Activated CD8-positive, alpha-beta T cell treated with anti-CD3 and anti-CD28 coated beads, Interleukin-2, amount 10 ng/mL, durations not matched to agents 7 days and 5 days (primary cell): ENCODE measurements at places on chromosomes 13 and 19. TPM values are rescaled to one million over a fixed set of nuclear protein-coding genes. Genes with fewer than 3 reads are reported as not detected.

- no peak for DNase-seq
These were observed 563.5 kb upstream of the SLITRK1 start for GRCh38 chr13:84445776-84446175.

- DNase-seq, result no peak
These were observed 73.0 kb downstream of the ANKRD10 start for GRCh38 chr13:110841846-110842245.

GRCh38 chr19:9043524-9043923 lies 33.3 kb upstream of the MUC16 start:
- DNase-seq, result no peak

DNA sequence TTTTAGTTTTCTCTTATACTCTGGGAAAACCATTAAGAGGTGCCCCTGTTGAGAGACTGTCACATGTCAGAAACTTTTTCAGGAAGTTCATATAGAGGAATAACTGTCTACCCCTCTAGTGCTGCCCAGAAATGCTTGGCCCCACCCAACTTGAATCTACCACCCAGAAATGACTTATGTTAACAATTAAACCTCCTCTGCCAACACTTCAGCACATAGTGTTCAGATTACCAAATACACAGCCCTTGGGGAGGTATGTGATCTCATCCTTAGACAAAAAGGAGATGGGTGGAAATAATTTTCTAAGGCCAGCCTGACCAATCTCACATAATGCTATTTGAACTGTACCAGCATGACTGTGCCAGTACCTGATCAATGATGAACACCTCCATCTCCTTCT lies 35.6 kb downstream of the CCDC169 start:
- no peak for DNase-seq

- DNase-seq, result no peak
These were observed 166.4 kb downstream of the DCLK1 start for GRCh38 chr13:35964863-35965180.

DNA sequence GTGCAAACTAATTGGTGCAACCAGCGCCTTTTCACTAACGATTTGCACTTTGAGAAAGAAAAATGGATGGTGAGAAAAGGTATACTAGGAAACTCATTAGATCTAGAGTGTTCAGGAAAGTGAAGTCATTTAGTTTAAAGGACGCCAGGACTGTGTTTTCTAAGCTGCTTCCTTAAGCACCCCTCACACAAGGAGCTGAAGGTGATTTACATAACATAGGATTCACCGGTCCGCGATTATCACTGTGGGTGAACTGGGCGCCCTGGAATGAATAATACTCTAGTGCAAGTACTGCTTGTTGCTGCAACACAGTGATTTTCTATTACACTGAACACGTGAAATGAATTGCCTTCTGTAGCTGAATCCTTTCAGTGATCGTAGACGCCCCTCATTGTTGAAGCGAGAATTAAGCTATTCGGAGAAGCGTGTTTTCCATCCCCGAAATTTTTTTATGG lies 2.6 kb upstream of the MAB21L1 start:
- DNase-seq, result no peak

DNA sequence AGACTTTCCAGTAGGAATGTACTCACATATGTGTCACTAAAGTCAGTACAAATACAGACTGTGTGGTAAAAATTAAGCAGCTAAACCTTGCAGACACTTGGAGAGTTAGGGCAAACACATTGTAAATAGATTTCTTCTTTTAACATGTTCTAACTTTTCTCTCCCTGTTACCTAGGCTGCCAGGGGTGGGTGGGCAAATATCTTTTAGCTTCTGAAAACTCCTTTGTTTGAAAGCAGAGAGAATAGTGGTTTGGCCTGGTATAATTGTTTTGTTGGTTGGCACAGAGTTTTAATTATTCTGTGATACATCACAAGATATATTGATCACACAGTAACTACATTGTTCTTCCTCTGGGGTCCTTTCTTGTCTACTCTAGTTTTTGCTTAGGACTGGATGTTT lies 289.8 kb upstream of the DACH1 start:
- no peak for DNase-seq

DNA sequence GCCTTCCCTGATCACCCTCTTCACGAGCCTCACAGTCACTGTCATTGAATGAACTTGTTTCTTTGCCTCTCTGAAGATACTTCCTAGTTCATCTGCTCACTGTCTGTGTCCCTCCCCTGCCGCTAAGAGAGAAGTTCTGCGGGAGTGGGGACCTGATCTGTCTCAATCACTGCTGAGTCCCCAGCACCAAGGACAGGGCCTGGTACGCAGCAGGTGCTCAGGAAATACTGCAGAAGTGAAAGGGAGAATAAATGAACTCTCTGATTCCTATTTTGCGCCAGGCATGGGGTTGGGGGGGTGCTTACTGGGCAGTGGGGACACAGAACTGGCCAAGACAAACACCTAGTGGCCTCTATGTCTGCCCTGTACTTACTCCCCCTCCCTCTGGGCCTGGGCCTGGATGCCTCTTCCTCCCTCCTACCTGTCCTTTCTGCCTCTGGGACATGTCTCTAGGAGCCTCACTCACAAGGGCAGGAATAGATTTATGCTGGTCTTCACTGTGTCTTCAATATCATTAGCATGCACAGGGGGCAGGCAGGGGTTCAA lies 17.5 kb downstream of the FCGBP start:
- DNase-seq, result no peak

GRCh38 chr13:110135977-110136597 lies 170.9 kb downstream of the COL4A1 start:
- DNase-seq, result no peak

DNA sequence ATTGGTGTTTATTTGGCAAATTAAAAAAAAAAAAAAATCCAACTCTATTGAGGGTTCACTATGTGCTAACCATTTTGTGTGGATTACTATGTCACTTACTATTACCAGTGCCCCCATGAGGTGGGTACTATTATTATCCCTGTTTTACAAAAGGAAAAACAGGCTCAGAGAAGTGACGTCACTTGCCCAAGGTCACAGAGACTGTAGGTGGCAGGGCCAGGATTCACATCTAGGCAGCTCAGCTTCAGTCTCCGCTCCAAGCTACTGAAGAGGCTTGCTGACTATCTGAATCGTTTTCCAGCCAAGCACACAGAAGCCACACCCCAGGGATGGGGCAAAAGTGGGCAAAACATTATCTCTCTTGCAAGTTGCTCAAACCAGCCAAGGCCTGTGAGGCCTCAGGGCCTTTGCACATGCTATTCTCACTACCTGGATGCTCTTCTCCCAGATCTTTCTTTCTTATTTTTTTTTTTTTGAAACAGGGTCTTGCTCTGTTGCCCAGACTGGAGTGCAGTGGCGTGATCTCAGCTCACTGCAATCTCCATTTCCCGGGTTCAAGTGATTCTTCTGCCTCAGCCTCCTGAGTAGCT lies 4.8 kb upstream of the ANGPTL8 start:
- no peak for DNase-seq

DNA sequence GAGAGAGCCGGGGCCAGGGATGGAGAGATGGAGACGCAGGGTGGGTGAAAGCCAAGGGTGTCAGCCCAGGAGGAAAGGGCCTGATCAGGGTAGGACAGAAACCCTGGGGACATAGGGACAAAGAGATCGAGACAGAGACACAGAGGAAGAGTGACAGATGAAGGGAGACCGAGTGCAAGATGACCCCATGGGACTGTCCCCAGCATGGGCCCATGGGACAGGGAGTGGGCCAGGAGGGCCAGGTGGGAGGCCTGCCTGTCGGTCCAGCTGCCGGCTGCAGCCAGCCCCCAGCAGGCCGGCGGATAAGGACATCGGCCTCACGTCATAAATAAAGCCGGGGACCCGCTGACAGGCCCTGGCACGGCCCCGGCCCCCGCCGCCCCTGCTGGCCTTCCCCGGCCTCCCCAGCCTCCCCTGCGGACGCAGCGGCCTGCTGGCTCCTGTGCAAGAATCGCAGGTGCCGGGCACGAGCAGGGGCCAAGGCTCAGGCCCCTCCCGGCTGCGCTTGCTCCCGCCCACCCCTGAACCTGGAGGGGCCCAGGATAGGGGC lies 6.3 kb downstream of the REX1BD start:
- DNase-seq, result no peak

GRCh38 chr13:47294691-47295090 lies 397.8 kb upstream of the HTR2A start:
- DNase-seq, result no peak

DNA sequence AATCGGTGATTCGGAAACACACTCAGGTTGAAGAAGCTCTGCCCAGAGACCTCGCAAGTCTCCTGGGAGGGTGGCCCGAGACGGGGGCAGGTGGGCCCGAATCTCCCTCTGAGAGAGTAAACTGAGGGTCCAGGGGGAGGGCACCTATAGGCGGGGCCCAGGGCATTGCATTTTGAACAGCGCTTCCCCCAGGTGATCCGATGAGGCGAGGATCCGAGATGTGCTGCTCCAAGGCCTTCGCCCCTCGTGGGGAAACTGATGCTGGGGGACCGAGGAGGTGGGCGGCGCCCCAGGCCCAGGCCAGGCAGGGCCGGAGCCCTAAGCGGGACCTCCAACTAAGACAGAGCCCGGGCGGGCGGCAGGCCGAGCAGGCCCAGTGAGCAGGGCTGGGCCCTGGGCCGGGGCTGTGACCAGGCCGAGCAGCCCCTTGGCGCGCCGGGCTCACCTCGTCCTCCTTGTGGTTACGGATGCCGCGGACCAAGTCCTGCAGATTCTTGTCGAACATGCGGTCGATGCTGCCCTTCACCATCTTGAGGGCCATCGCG lies 500 bp downstream of the AP3D1 start:
- peak; percentile 32 for DNase-seq

GRCh38 chr13:37139356-37139755 lies 33.9 kb upstream of the CSNK1A1L start:
- no peak for DNase-seq

DNA sequence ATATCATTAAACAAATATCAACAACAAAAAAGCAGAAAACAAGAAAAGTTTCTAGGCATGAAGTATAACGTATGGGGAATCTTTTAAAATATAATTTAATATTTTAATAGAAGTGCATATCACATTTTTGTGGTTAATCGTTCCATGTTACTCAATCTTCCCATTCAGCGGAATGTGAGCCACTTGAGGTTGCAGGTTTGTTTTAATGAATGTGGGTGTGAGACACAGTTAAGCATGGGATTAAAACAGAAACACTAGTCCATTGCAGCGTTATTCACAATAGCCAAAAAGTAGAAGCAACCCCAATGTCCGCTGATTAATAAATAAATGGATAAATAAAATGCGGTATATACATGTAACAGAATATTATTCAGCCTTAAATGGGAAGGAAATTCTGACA lies 146.0 kb downstream of the NDFIP2 start:
- DNase-seq, result no peak

- no peak for DNase-seq
These were observed 1029.2 kb upstream of the PCDH20 start for GRCh38 chr13:62444805-62445204.

DNA sequence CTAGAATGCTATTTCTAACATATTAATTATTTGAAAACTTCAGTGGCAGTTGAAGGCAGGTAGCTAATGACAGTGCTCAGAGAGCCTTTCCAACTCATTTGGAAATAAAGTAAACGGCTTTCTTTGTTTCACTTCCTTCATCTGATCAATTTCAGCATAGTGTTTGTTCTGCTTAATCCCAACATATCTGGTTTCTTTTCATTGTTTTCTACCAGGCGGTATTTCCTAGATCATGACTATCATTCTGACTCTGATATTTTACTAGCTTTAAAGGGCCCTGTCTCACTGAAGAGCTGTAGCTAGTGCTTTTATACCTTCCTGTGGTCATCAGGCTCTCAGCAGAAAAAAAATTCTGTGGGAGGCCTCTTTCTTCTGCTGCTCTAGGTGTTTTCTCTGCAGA lies 178.6 kb downstream of the RBM26 start:
- DNase-seq, result no peak

DNA sequence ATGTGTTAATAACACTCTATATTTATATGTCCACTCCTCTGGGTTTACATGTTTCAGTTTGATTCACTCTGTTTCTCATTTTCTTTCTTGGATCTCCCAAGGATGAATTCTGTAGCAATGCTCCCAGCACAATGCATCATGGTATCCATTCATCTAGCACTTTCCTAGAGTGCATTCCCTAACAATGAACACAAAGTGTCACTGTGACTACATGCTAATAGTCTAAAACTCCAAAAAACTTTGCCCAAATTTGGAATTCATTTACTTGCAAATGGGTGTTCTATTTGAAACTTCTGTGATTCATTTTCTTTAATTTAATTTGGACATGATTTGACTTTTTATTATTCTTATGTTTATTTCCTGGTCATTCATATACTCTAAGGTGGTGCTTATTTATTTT lies 286.3 kb downstream of the POU4F1 start:
- no peak for DNase-seq

DNA sequence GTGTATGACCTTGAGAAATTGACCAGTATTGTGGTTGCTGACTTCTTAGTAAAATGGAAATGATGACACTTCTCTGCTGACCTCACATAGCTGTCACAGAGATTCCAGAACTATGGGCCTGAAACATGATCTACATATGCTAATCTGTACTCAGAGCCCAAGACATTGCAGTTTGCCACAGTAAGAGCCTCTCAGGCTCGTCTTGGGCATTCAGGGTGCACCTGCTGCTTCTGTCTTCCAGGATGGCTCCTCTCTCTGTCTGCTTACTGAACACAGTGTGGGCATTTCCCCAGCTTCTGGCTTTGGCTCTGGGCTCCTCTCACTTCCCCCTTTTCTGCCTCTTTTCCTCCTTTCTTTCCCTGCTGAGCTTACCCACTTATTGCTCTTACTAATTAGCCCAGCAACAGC lies 22.3 kb upstream of the SLC46A3 start:
- no peak for DNase-seq

The ALG5 gene
- 33.8 TPM for total RNA-seq

The SCN1B gene
- 0.57 TPM for total RNA-seq

The PTOV1 gene
- 94.3 TPM for total RNA-seq

The GDF15 gene
- total RNA-seq, result not detected

The MEIS3 gene
- total RNA-seq, result not detected

The PLEKHF1 gene
- total RNA-seq, result 46.0 TPM
